ENCODE measurements at places on chromosomes 7 and 10. TPM values are rescaled to one million over a fixed set of nuclear protein-coding genes. Genes with fewer than 3 reads are reported as not detected.

Gene DIP2C
- total RNA-seq: 42.0 TPM

Gene ICA1
- total RNA-seq: 49.8 TPM

- DNase-seq: no peak
These were observed 341.0 kb upstream of the NPSR1 start for GRCh38 chr7:34317039-34317438.

DNA sequence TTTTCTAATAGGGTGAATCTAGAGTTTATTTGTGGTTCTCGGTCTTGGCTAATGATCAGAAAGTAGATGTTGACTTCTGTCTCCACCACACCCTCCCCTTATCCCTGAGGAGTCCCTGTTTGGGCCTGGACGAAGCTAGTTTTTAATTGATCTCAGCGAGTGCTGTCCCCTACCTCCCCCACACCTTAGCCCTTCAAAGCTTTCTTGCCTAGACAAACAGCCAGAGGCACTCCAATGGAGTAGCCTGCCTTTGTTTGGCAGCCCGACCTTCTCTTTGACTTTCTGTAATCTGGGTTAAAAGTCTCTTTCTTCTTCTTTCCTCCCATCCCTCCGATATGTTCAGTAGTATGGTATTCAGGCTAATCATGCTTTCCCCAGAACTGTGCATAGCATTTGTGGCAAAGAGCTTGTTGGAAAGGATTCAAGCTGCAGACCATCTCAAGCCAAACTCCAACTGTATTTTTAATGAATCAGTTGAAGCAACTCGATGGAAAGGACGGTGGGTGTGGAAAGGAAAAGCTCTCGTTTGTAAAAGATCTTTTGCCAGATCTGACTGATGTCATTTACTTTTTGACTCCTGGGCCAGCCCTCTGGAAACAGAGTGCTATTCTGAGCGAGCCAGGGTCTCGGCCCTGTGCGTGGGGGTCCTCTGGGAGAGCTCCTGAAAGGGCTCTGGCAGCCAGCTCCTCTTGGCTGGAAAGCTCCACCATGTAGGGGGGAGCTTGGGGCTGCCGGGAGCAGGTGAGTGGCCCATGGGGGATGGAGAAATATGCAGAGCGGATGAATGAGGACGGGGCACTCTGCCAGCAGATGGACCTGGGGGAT lies 4.5 kb downstream of the FAM180A start:
- DNase-seq: no peak

DNA sequence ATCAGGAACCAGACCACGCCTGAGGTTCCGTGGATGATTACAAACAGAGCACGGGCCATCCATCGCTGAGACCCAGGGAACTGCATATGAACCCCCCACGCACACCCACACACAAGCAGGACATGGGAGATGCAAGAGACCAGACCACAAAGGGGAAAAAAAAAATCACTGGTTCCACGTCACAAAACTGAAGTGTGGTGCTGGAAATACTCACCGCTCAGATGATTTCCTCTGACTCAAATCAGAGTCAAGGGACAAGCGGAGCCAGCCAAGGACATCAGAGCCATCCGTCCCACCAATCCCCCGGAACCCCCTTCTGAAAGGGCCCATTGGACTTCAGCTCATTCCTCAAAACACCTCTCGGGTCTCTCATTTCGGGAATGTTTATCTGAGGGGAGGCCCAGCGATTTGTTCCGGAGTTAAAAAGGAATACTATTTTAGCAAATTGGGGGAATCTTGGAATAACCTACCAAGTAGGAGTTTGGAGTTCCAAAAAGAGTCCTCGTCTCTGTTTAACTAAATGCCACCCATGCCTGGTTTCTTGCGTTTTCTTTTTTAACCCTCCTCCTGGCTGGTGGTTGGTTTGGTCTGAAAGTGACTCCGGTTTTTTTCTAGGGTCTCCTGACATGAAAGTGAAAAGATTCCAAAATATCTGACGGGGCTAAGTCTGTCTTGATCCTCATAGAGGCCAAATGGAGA lies 15.0 kb downstream of the SNX8 start:
- no peak for DNase-seq

GRCh38 chr7:64433590-64433989 lies 119.8 kb downstream of the ZNF736 start:
- DNase-seq: no peak
